ENCODE measurements at places on chromosomes 3 and 15.

- no peak for DNase-seq
Measured at GRCh38 chr3:9897408-9898372, 5.0 kb upstream of the IL17RE start.

GRCh38 chr15:36878684-36879262 is 221.6 kb downstream of the MEIS2 start:
- no peak for DNase-seq

DNA sequence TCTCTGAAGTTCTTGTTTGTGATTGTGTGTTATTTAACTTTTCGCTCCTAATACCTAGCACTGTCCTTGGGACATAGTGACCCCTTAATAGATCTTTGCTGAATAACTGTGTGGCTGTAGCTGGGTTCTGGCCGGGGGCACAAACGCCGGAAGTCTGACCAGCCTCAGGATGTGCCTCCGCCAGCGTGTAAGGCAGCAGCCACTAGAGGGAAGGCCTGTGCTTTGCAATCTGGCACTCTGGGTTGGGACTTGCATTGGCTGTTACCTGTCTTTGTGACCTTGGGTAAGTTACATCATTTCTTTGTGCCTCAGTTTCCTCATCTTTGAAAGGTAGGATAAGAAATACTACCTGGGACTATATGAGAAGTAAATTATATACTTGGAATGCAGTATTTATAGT is 158.7 kb downstream of the GHSR start:
- no peak for DNase-seq

DNA sequence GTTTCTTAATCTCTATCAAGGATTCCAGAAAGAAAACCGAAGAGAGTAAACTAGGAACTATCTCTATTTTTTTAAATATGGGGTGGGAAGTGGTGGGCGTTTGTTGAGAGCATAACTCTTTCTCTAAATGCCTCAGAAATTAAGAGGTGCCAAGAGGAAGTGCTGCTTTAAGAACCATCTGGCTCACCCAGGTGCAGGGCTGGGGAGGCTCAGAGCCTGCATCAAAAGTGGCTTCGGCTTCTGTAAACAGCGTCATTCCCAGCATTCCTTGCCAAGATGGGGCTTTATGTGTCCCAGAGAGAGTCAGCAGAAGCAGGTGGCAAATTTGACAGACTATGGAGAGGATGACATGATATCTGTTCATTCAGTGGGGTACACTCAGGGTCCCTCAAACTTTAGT is 123.3 kb upstream of the BFSP2 start:
- no peak for DNase-seq

DNA sequence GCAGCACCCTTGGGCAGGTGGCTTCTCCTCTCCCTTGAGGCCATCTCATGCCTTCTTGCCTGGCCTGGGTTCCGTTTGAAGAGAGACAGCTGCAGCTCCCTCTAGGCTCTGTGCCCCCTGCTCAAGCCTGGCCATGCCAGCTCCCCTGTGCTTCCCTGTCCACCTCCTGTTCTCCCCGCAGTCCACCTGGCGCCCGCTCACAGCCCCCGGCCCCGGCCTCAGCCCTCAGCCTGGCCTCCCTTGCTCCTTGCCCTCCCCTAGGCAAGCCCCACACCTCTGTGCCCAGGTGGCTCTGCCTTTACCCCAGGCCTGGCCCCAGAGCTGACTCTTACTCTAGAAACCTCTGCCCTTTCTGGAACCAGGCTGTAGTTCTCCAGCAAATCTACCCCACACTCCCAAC is 13.9 kb upstream of the RHO start:
- no peak for DNase-seq

DNA sequence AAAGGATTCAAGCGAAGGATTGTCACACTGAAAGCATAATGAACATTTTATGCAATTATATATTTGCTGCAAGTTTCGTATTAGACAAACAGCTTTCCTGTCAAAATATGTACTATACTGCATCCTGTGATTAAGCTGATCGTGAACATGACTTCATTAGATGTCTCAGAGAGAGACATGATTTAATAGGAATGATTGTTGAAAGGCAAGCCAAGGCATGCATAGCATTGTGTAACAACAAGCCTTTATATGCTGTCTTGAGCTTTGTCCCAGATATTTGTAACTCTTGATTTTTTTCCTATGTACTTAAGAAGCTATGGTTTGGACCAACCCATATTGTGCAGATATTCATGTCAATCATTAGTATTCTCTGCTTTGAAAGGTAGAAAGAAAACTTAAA is 309.1 kb downstream of the KCNH8 start:
- DNase-seq, result no peak

GRCh38 chr3:192273697-192274010 is 453.7 kb downstream of the FGF12 start:
- no peak for DNase-seq

GRCh38 chr3:25663347-25663868 is 1.3 kb downstream of the TOP2B start:
- DNase-seq, result no peak

DNA sequence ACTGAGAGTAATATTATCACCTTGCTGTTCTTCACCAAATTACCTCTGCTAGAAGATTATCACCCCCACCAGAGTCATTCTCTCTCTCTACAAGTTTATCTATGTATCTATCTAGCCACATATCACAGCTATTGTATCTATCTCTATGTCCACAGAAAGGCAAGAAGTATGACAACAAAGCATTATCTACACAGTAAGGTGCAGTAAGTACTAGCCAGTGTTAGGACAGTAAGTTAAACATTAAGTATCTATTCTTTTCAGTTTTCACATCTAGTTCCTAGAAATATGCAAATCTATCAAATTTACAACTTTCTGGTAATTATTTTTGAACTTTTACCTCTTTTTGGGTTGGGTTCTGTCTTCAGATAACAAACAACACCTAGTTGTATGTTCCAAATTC is 26.5 kb upstream of the XXYLT1 start:
- DNase-seq, result no peak

- no peak for DNase-seq
Measured at GRCh38 chr3:10609134-10609533, 103.7 kb upstream of the ATP2B2 start.

All from SW 1271 (cell line).